ENCODE measurements at places on chromosomes 2 and 18. TPM values are rescaled to one million over a fixed set of nuclear protein-coding genes. Genes with fewer than 3 reads are reported as not detected.

DNA sequence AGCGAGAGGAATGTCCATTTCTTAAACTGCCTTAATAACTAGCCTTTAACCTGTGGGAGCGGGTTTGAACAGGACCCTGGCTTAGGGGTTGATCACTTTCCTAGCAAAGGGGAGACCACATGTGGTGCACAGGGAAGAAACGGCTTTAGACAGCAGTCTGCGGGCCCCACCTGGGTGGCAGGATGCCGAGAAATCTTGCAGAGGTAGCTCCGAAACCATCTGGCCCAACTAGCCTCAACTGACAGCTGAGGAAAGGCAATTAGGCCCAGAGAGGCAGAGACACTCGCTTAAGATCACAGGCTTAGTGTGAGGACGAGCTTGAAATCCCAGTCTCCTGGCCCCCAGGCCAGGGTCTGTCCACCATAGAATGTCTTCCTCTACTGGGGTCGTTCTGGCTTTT lies 89.8 kb downstream of the MRO start:
- DNase-seq = no peak

DNA sequence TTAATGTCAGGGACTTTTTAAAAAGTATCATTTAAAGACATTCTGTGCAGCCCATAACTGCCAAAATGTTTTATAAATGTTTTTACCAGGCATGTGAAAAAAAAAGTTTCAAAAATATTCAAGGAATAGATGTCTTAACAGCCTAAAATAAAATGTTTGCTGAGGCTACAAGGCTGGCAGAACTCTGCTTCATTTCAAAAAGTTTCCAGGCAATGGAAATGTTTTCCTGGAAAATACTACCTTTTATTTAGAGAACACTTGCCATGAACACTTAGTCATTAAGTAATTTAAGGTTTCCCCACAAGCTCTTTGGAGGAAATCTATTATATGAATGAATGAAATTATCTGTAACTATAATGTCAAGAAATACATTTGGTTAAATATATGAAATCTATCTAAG lies 68.8 kb downstream of the THADA start:
- DNase-seq = no peak

DNA sequence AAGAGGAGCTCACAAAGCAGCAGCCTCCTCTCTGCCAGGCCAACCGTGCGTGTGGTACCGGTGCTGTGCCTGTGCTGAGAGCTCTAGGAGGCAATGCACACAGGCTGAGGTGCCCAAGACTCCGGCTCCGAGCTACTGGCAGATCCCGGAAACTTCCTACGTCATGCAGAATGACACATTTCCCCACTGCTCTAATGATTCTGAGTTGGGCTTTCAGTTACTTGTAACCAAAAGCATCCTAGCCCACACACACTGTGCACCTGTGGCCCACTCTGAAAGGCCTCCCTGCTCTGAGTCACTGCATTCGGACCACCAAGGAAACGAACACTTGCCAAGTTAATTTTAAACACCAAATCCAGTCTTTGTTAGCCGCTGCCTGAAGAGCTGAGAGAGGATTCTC lies 9.3 kb upstream of the RNU4ATAC start:
- no peak for DNase-seq

GPR17 gene
- total RNA-seq = 0.19 TPM

GCG gene
- total RNA-seq = 4,649 TPM
